ENCODE measurements at places on chromosomes 1 and 21.

GRCh38 chr1:85203573-85204171 lies 2.9 kb upstream of the SYDE2 start:
- no peak for DNase-seq

DNA sequence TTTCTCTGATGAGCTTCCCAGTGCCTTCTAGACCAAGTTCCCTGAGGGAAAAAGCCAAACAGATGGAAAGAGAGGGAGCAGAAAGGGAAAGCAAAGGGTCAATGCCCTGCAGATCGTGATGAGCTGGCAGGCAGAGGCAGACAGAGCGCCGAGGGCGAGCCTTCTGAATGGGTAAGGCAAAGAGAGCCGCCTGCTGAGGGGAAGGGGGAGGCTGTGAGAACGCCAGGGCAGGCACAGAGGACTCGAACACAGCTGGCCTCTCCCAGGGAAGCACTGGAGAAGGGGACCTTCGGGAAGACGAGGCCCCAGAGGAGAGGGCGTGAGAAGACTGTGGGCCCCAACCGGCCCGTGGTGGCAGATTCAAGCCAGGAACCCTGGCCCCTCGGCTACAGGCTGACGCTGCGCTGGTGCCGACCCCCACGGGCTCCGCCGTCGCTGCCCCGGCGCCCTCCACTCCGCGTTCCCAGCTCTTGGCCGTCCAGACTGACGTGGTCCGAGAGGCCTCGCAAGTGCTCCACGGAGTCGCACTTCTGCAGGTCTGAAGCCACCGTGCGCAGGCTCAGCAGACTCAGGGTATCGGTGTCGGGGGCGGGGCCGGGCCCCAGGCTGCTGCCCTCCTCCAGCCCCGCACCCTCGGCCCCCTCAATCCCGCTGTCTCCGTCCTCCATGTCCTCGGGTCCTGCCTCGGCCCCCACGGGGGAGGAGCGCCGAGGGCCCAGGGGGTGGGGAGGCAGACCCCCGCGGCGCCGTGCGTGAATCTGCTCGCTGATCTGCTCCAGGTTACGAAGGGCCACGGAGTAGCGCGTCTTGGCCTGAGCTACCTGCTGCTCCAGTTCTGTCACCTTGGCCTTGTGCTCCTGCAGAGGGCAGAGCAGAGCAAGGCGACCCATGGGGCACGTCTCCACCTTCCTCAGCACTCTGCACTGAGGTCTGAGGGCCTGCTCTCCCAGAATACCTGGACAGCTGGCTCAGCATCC lies 13.9 kb downstream of the SH3BP5L start:
- no peak for DNase-seq

- no peak for DNase-seq
Measured at GRCh38 chr1:222084996-222085395, 343.1 kb upstream of the DUSP10 start.

GRCh38 chr1:68745451-68745850 lies 248.6 kb upstream of the DEPDC1 start:
- DNase-seq, result no peak

DNA sequence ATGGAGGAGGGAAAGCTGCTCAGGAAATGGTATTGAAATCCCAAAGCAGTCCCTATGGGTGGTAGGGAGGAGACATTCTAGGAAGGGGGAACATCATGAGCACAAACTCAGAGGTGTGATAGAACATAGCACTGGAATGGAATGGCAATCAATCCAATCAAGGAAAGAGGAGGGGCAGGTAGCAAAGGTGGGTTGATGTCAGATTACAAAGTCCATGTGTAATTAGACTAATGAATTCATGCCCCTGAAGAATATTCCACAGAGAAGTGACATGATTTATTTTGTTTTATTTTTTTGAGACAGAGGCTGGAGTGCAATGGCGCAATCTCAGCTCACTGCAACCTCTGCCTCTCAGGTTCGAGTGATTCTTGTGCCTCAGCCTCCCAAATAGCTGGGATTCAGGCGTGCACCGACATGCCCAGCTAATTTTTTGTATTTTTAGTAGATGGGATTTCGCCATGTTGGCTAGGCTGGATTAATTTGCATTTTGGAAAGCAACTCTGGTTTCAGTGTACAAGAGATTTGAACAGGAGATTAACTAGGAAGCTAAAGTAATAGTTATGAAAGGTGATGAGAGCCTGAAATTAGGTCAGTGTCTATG lies 36.1 kb downstream of the DEGS1 start:
- no peak for DNase-seq

GRCh38 chr1:55184859-55185258 lies 30.3 kb downstream of the USP24 start:
- no peak for DNase-seq

- no peak for DNase-seq
Measured at GRCh38 chr1:204758601-204759000, 73.1 kb upstream of the LRRN2 start.

- peak; percentile 14 for DNase-seq
Measured at GRCh38 chr1:117754061-117754969, 148.5 kb downstream of the TENT5C start.

- no peak for DNase-seq
Measured at GRCh38 chr1:109927911-109928321, 17.3 kb downstream of the CSF1 start.

DNA sequence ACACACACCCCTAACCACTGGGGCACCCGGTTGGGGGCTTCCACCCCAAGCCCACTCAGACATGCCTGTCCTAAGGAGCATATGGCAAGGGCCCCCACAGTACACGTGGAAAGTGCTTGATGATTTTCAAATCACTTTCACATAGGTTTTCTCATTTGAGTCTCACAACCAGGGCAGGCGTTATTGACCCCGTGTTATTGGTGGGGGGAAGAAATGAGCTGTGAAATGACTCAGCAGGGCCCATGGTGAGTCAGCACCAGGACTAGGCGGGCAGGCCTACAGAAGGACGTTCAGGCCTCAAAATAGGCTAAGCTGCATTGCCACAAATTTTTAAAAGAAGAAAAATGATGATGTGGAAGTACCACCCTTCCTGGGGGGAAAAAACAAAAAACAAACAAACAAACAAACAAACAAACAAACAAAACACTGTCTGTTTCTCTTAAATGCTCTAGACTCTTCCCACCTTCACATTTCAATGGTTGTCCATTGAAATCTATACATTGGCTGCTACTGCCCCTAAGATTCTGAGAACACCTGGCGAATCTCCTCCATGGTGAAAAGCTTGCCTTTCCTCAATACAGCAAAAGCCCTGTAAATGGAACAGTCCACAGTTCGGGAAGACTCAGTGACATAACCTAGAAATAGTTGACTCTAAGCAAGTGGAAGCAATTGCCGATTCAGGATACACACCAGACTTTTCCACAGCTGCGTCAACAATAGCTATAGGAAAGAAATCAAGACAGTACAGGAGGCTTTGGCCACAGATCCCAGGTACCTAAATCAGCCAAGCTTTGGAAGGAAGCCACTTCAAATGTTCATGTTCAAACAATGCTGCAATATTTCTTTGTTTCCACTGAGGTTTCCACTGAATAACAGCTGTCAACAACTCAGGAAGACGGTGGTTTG lies 234.7 kb downstream of the TOMM20 start:
- DNase-seq, result no peak

DNA sequence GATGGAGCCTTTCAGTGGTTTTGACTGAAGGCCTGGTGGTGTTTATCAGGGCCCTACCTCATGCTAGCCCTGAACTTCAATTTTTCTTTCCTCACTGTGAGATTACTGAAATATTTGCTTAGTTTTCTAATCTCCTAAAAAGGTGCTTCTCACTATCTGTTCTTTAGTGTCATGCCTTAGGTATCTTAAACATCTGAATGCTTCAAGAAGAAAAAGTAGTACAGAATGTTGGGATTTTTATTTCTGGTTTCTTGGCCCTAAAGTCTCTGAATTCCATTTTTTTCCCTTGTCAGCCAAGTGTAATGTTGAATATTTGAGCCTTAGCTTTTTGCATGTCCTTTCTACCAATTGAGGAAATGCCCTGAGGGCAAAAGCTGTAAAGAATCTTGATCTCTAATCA lies 47.9 kb upstream of the PRKACB start:
- DNase-seq, result no peak

GRCh38 chr1:186841599-186841998 lies 12.8 kb downstream of the PLA2G4A start:
- no peak for DNase-seq

DNA sequence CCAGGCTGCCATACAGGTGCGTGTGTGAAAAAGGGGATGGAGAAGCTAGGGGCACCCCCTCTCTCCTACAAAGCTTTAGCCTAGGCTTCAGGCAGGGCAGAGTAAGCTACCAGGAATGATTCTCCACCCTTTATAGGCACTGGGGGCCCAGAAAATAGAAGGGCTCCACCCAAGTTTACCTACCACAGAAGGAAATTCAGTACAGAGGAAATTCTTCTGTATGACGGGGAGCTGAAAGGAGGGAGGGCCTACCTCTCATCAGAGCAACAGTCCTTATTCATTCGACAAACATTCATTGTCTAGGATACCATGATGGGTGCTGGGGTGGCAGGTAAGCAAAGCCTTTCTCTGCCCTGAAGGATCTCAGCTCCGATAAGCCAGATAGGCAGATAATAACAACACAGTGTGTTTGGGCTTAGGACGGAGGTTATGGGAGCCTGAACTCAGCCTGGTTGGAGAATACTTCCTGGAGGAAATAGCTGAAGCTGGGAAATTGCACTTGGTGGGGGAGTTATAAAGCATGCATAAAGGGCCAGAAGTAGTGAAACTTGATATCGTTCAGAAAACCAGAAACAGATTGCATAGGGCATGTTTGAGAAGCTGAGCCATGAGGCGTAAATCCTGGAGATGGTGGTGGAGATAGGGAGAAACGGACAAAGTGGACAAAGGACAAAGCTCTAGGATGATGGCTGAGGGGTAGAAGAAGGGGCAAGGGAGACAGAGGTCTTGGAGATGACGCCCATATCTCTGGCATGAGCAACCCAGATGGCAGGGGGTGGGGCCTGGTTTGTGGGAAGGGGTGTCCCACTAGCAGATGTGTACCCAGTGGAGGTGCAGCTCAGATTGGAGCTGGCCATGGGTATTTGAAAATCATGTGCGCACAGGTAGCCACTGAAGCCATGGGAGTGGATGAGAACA lies 5.3 kb upstream of the P3R3URF start:
- no peak for DNase-seq

GRCh38 chr1:184161071-184161698 lies 109.7 kb downstream of the TSEN15 start:
- no peak for DNase-seq

DNA sequence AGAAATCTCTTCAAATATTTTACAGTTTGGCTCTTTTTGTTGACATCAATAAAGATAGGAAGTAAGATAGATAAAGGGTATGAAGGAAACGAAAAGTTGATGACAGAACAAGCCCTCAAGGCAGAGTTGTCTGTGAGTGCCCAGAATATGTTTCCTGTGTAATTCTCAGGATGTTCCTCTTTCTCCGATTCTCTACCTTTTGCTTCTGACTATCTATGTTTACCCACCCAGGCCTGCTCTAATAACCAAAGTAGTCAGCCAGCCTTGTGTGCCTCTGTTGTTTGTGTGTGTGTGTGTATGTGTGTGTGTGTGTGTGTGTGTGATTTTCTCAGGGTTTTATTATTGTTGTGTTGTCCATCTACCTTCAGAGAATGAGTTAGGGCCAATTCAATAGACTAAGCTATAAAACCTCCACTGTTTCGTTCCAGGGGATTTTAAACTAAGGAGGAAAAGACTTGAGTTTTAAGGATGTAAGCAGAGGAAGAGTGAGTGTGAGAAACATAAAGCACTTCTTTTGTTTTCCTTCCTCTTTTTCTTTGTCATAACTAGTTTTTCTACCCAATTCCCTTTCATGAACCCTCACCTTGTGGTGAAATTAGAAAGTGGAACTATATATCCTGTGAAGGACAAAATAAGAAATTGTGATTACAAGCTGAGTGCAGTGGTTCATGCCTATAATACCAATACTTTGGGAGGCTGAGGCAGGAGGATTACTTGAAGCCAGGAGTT lies 627.4 kb upstream of the NR5A2 start:
- DNase-seq, result peak; percentile 63

DNA sequence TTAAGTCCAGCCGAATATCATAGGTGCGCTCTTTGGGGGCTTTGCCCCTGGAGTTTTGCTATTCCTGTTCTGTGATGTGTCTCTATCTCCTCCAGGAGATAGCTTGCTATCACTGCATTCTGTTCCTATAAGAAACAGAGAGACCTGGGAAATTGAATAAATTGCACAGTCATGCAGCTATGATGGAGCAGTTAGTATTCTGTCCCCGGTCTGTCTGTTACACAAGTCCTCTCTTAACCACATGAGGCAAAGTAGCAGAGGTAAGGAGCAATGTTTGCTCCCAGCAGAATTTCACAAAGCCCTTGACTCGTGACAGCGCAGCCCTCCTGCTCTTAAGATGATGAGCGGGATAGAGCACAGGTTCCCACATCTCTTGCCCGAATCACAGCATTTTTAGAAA lies 63.9 kb upstream of the GRHL3 start:
- peak; percentile 37 for DNase-seq

- DNase-seq, result no peak
Measured at GRCh38 chr1:3525551-3526482, 71.4 kb downstream of the ARHGEF16 start.

DNA sequence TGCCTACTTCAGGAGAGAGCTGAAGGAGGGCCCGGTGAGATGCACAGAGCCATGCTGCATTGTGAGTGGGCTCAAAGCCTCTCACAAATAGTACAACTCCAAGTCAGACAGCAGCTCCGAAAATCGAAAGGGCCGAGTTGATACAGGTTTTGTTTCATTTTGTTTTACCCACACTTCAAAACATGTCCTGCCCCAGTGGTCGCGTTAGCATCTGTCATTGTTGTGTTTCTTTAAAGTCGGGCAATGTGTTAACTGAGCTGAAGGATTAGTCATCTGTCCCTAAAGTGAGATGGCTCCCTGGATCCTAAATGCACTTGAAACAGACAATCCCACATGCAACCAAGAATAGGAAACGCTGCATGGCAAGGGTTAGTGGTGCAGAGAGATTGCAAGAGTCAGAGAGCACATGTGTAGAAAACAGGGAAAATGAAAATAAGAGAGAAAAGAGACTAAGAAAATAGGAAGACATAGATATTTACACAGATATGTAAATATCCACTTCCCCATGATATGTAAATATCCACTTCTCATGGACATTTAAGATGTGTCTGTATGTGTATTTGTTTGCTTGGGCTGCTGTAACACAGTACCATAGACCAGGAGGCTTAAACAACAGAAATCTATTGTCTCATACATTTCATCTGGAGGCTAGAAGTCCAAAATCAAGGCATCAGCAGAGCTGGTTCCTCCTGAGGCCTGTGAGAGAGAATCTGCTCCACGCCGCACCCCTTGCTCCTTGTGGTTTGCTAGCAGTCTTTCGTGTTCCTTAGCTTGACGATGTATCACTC lies 131.4 kb upstream of the RAB4A start:
- no peak for DNase-seq

- DNase-seq, result no peak
Measured at GRCh38 chr1:180230416-180230790, 339 bp downstream of the LHX4 start.

- no peak for DNase-seq
Measured at GRCh38 chr1:203555076-203555475, 61.1 kb downstream of the OPTC start.
